Posterior vena cava (tissue), 2 donors: ENCODE measurements at places on chromosomes 2 and 18.
A peak's percentile ranks its signal among the peaks of the same experiment; 100 is the strongest.

- no peak for DNase-seq
Observed at GRCh38 chr2:235784788-235785187, 290.9 kb downstream of the AGAP1 start.

DNA sequence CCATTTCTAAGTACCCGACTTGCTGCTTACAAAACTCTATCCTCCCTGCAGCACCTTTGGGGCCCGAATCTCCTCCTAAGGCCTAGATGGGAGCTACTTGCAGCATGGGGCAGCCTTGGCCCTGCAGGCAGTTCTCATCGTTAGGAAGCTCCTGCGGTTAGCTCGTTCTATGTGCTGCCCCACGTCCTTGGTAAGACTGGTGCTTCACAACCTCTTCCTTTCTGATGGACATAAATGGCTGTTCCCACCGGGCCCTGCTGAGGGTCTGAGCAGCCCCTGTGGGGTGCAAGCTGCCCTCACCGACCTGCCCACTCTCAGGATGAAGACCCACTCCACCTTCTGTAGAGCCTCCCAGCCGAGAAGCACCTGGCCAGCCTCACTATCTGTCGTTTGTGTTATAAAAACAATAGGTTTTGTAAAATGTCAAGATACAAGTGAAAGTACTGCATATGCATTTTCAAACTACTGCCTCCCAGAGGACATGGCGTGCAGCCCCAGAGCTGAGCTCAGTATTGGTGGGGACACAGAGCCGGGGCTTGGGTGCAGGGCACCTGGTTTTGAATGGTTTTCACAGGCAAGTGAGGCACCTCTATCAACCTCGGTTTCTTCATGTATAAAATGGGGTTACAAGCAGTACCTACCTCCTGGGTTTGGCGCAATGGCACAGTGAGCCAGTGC is 19.4 kb downstream of the OTOF start:
- DNase-seq = peak; percentile 58

DNA sequence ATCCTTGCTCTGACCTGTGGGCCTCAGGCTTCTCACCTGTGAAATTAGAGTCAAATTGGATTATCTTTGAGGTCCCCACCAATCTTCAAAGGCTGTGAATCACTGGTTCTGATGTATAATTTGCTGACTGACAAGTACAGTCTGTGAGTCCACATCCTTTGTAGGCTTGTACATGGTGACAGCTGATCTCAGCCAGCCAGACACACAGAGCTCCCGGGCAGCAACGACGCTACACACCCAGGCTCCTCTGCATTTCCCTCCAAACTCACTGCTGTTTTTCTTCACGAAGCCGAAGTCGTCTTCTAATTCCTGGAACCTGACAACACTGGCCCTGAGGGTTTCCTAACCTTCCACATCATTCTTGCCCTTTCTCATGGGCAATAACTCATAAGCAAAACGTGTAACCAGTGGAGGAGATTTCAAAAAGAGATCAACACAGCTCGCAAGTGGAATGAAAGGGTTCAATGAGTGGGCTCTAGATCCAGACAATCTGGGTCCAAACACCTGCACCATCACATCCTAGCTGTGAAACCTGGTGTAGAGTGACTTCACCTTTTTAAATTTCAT is 37.9 kb upstream of the EVA1A start:
- no peak for DNase-seq

- no peak for DNase-seq
Observed at GRCh38 chr2:223238301-223238700, 186.3 kb downstream of the KCNE4 start.

- no peak for DNase-seq
Observed at GRCh38 chr2:96128456-96128855, 9.8 kb downstream of the ASTL start.

DNA sequence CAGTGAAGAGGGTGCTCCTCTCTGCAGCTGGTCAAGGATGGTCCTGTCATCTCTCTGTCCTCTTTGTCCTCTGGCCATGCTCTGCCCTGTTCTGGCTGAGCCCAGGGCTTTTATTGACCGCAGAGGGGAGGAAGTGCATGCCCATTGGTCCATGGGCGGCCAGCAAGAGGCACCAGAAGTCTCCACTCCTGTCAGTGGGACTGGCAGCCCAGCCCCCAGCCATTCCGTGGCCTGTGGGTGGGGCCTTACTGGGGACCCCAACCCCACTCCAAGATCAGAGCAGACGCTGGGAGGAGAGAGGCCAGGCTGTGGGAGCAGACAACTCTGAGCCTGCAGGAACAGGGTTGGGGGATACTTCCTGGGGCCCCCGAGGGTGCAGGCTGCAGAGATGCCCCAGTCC is 156.9 kb downstream of the CTNNA2 start:
- DNase-seq = no peak
